ENCODE measurements at places on chromosomes 1 and 21.
A peak's percentile ranks its signal among the peaks of the same experiment; 100 is the strongest.

GRCh38 chr1:10825592-10825991 lies 29.1 kb upstream of the CASZ1 start:
- no peak for DNase-seq

DNA sequence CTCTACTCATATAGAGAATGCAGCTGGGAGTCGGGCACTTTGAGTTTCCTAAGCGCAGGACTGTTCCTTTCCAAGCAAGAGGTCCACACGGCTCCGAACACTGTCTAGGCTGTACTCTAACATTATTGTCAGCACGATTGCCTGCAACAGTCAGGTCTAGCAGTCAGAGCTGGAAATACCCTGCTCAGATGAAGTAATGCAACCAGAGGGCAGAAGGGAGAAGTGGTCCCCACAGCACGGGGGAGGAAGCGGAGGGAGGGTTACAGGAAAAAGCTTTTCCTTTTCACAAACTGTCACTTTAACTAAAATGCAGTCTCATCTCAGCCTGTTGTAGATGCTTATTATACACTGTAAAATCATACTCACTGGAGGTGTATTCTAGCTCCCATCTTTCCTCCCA lies 98.9 kb upstream of the SLC44A3 start:
- peak; percentile 15 for DNase-seq

DNA sequence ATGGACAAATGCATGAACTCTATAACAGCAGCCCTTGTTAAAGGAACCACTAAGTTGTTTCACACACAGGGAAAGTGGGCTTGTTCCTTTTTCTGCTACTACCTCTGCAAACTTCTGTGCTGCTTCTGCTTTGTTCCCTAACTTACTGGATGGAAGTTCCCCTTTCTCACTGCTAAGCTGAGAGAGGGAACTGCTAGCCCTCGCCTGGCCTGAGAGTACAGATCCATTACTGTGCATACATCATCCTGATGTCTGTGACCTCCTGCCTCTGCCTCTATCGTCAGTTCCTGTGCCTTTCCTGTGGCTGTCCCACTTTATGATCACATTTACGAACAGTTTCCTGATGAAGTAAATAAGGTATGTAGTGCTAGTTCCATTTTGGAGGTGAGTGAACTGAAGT lies 3.5 kb downstream of the GNAT2 start:
- peak; percentile 62 for DNase-seq

DNA sequence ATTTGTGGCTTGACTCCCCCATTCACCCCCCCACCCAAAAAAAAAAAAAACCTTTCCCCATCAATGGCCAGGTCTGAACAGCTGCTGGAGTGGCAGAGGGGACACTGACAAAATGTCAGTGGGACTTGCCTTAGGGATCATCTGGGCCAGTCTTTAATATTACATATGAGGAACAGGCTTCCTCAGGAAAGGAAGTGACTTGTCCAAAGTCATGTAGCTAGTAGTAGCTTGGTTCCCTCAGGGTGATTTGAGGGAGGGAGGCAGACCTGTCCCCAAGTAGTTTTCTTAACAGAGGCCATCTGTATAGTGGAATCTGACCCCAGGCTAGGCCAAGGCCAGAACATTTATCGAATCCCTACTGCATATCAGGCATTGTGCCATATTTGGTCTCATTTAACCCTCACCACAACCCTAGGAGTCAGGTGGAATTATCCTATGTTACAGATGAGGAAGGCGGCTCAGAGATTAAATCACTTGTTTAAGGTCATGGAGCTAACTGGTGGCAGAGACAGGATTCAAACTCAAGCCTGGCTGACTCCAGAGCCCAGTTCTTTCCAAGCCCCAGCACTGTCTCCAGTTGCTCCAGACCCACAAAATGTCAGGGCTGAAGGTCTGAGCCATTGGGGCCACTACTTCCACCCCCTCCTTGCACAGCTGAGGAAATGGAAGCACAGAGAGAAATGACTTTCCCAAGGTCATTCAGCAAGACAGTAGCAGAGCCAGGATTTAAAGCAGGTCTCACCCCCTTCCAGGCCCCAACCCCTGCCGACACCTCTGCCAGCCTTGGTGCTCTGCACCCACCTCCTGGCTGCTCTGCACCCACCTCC lies 10.4 kb downstream of the ZBTB7B start:
- DNase-seq: no peak

- no peak for DNase-seq
Observed at GRCh38 chr1:100037656-100037926, 67.8 kb downstream of the SLC35A3 start.

GRCh38 chr1:214414691-214415090 lies 133.7 kb downstream of the SMYD2 start:
- no peak for DNase-seq

GRCh38 chr1:37705399-37705798 lies 13.1 kb downstream of the CDCA8 start:
- no peak for DNase-seq

DNA sequence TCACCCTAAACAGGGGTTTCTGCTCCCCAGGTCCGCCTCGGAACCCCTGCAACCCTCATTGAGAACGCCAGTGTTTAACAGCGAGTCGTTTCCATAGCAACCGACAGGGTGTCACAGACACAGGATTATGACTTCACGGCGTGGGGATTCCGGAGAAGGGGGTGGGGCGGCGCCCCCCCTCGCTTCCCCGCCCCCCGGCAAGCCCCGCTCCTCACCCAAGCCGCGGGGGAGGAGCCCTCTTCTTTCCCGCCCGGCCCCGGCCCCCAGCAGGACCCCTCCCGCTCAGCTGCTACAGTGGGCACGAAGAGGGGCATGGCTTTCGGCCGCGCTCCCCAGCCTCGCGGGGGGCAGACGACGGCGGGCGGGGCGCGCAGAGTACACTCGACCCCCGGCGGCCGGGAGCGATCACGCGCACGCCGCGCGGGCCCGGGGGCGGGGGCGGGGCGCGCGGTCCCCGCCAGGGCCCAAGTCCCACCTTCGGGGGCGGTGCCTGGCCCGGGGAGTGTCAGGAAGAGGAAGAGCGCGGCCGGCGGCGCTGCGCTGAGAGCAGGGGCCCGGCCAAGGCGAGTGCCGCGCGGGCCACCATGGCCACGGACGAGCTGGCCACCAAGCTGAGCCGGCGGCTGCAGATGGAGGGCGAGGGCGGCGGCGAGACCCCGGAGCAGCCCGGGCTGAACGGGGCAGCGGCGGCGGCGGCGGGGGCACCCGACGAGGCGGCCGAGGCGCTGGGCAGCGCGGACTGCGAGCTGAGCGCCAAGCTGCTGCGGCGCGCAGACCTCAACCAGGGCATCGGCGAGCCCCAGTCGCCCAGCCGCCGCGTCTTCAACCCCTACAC lies at the start of gene EFHD2:
Gene EFHD2, plus strand, starts transcription at position 501 of the 835 bp plus-strand sequence. Its CDS starts 84 bp downstream, at position 585.
- DNase-seq: peak; percentile 96

DNA sequence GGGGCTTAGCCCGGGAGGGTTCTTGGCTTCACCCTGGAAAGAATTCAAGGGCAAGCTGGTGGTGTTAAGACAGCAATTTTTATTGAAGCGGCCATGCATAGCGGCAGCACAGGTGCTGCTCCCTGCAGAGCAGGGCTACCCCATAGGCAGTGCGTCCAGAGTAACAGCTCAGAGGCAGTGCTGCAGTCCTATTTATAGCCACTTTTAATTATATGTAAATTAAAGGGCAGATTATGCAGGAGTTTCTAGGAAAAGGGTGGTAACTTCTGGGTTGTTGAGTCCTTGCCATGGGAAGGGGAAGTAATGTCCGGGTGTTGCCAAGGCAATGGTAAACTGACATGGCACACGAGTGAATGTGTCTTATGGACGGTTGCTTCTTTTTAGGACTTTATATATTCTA lies 57.0 kb downstream of the VPS26C start:
- DNase-seq: no peak

DNA sequence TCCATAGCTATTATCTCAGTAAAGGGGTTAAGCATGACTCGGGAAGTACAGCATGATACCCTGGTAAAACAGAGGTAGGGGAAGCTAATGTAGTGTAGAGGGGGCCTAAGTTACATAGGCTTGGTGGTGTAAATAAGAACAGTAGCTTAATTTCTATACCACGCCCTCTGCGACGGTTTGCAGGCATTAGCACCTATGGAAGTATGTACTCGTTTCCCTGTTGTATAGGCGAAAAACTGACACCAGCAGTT lies 470 bp upstream of the NAXE start:
- DNase-seq: no peak

- DNase-seq: no peak
Observed at GRCh38 chr21:38139380-38140168, 117.2 kb upstream of the KCNJ15 start.

GRCh38 chr1:203207751-203208150 lies 21.2 kb upstream of the CHI3L1 start:
- DNase-seq: no peak

DNA sequence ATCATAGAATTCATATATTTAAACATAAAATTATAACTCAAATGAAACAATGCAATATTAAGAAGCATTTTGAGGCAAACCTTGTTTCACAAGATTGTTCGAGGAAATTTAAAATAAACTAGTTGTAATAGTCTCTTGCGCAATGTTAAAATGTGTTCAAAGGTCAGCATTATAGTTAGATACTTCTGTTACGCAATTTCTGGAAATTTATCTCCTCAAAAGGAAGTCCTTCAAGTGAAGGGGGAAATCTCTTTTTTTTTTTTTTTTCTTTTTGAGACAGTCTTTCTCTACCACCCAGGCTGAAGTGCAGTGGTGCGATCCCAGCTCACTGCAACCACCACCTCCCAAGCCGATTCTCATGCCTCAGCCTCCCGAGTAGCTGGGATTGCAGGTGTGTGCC lies 52.1 kb downstream of the FMO4 start:
- no peak for DNase-seq

DNA sequence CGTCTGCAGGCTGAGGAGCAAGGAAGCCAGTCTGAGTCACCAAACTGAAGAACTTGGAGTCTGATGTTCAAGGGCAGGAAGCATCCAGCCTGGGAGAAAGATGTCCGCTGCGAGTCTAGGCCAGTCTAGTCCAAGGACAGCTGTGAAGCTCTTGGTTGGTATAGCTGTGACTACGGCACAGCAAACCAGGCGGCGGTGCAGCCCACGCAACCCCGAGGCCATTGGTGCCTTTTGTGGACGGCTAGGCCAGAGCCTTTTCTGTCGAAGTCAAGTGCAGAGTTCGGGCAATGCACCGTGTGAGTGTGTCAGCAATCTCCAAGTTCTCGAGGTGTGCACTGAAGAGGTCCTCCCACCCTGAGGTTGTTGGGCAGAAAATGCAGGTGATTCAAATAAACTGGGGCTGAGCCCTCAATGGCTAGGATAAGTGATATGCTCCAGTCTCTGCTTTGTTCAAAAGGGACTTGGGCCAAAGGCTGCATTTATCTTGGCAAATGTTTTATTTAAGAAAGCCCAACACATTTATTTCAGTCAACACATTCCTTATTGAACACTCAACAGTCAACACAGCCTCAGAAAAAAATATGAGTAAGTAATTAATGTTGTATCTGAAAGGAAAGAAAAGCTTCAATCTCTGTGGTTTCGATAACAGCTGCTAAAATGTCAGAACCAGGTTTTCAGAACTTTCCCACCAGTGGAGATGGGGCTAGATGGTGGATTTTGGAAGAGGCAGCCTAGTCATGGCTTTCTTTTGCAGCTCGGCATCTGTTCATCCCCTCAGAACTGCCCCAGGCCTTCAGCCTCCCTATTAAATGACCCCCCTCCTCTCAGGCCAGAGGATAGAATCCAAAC lies 78.1 kb upstream of the COX20 start:
- no peak for DNase-seq

GRCh38 chr1:242197907-242198820 lies 199.3 kb upstream of the MAP1LC3C start:
- no peak for DNase-seq

DNA sequence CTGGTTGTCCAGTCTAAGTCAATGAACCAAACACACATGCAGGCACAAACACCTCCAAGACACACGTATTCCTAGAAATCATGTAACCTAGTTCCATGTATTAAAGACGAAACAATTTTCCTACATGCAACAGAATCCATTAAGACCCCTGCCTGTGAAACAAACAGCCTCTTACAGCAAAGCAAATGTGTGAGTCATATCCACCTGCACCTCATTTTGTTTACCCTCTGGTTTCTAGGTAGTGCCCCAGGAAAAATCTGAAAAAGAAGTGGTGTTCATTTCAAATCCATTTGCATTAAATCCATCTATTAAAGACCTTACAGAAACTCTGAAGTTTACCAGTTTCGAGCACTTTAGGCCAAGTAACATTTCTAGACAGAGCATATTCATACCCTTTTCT lies 74.1 kb downstream of the VCAM1 start:
- DNase-seq: no peak

GRCh38 chr1:6207921-6208320 lies 2.0 kb downstream of the RNF207 start:
- no peak for DNase-seq

DNA sequence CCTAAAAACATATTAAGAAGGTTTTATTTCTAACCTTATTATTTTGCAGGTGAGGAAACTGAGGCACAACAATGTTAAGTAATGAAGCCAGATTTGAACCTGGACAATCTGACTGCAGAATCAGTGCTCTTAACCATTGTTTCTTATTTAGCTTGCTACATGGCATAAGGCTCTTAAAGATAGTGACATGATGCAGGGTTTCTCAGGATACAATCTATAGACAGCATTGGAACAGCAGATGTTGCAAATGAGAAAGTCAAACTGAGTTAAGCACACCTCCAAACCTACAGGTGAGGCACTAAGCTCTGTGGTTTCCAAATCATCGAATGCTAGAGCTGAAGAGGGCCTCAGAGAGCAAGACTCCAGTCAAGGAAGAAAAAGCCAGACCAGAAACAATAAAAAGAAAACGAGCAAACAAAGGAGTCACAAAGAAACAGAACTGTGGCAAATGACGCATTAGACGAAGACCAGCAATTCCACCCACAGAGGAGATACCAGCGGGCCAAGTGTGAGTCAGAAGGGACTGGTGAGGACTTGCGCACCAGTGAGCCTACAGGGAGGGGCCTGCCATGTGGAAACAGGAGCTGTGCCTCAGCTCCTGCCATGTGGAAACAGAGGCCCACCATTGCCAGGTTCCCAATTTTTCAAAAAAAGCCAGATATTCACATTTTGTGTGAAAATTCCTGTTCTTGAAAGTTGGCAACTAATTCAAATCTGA lies 14.4 kb downstream of the CD58 start:
- DNase-seq: peak; percentile 74

DNA sequence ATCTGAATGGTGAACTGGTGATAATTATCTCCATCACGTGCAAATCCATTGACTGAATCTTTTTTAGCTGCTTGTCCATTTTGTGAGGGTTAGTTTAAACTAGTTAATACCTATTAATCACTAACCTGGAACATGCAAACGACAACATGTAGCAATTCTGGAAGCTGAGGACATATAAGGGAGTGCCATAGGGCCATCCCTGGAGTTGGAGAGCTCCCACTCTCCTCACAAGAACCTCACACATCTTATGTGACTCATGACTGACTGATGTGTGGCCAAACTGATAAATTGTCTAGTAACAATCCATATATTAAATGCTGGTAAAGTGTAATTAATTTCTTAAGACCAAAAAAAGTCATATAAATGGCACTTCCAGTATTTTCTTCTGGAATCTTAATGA lies 62.9 kb upstream of the HOOK1 start:
- DNase-seq: no peak

DNA sequence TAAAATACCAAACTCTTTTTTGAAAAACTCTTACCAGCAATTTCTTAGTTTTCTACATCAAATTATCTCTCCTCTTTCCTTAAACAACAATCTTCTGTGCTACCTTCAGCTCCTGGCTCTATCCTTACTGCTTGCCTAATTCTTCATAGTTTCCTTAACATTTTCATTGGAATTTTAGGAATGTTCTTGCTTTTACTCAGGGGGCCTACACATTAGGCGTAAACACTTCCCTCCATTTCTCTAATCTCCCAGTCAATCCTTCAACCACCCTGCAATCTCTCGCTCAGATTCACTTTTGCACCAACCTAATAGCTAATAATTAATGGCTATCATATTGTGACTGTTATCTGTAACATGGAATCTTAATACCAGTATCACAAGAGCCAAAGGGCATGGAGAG lies 50.1 kb downstream of the ADAMTS5 start:
- no peak for DNase-seq

Data from CD4-positive, alpha-beta T cell treated with Interleukin-21 for 1 hour (primary cell).